Activated T-cell treated with anti-CD3 and anti-CD28 coated beads, Interleukin-2, amount 50 U/mL, for 4 hours (primary cell): ENCODE measurements at places on chromosomes 6 and 20.

DNA sequence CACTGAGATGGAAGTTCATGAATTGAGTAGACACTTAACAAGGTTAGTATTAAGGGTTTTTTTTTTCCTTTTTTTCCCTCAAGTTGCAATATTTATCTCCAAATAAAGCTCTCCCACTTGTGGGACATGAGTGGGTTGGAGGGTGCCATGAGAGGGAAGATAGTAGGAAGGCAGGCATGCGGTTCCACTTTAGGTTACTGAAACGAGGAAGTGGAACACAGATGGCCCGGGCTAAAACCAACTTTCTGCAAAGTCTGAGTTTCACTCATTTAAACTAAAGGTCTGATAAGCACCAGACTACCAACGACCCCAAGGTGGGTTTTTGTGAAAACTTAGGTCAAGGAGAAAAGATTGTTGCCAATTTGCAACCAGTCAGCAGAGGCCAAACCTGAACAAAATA lies 42.2 kb downstream of the TBC1D7 start:
- no peak for DNase-seq

GRCh38 chr6:24481449-24481848 lies 7.9 kb downstream of the GPLD1 start:
- DNase-seq, result no peak

DNA sequence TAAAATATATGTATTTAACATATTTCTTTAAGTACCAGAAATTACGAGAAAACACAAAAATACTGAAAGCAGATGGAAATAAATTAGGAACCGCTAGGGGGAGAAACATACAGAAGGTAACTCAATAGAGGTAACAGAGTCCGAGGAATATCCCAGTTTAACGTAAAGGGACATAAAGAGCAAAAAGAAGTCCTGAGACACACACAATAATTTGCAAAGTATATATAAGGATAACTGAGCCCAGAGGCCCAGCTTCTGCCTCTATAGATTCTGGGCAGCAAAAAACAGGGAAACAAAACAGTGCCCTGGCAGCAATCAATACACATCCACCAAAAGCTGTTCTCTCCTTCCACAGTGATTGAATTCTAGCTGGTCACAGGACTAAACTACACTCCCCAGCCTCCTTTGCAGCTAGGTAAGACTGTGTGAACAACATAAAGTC lies 15.1 kb downstream of the TBC1D32 start:
- no peak for DNase-seq

DNA sequence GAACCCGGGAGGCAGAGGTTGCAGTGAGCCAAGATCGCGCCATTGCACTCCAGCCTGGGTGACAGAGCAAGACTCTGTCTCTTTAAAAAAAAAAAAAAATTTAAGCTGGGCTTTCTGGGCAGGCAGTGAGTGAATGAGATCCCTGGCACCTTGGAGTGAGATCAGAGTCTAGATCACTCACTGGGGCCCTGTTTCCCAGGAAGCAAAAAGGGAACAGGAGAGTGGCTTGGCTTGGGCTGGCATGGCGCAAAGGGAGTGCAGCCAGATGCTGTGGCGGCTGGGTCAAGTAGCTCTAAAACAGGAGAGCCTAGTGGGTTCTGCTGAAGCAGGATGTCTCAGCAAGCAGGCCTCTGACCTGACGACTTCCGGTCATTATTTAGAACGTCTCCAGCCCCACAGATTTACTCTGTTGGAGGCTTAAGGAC lies 10.4 kb downstream of the PLCG1 start:
- DNase-seq, result no peak

DNA sequence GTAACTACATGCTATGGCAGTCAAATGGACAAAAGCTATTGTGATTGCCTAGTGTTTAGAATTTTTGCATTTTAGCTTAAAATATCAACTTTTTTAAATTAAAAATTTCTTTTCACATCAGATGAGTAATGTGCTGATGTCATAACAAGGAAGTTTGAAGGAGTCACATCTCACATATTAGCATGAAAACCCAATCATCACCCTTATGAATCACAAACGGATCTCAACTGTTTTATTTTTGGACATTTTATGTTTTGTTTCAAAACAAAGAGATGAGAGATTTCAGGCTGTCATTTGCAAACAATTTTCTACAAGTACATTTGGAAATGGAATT lies 53.6 kb upstream of the TRERF1 start:
- DNase-seq, result no peak

DNA sequence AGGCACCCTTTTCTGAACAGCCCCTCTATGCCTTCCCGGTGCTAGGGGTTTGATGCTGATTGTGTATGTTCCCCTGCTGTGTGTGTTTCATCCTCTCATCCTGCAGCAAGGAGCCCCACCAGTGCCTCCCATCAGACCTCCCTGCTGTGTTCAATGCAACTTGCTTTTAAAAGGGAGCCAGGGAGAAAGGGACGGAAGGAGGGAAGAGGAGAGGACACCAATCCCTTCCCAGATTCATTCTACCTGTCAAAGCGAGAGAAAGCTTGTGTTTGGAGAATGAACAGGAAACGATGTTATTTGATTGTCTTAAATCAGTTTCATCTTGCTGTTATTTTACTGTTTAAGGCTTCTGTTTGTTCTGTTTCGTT lies 259.2 kb downstream of the ADGB start:
- DNase-seq, result no peak

DNA sequence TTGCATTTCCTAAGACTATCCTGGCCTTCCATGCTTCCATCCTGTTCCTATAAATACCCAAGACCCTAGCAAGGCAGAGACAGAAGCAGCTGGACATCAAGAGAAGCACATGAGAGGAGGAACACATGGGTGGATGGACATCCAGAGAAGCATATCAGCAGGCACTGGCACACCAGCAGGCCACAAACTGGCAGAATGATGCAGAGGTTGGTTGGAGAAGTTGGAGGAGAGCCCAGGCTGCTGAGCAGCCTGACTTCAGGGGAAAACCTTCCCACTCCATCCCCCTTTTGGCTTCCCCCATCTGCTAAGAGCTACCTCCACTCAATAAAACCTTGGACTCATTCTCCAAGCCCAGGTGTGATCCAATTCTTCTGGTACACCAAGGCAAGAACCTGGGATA lies 332.5 kb downstream of the FRK start:
- DNase-seq, result no peak

- DNase-seq, result no peak
Measured at GRCh38 chr20:6739406-6739805, 28.1 kb upstream of the BMP2 start.

DNA sequence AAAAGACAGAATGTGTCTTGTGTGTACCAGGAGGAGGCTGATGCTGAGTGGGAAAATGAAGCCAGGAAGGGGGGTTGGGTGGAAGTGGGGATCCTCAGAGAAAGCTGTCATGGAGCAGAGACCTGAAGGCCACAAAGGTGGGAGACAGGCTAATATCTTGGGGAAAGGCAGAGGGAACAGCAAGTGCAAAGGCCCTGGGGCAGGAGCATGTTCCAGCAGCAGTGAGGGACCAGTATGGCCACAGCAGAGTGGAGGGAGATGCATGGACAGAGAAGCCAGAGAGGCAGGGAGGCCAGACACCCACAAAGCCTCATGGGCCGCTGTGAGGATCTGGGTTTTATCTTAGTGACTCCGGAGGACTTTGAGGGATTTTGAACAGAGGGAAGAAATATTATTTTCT lies 254.2 kb upstream of the SULF2 start:
- DNase-seq, result no peak

DNA sequence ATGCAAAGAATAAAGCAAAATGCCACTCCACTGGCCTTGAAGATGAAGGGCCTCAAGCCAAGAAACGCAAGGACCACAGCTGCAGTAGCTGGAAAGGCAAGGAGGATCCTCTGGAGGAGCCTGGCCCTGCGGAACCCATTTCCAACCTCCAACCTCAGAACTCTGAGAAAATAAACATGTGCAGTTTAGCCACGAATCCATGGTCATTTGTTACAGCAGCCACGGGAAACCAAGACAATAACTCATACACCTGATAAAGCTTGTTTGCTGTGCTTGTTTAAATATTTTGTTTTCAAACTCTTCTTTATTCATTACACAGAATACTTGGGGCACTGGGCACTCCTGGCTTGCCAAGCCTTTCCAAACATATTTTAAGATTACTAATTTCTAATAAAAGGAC lies 10.4 kb downstream of the SERPINB6 start:
- DNase-seq, result no peak

DNA sequence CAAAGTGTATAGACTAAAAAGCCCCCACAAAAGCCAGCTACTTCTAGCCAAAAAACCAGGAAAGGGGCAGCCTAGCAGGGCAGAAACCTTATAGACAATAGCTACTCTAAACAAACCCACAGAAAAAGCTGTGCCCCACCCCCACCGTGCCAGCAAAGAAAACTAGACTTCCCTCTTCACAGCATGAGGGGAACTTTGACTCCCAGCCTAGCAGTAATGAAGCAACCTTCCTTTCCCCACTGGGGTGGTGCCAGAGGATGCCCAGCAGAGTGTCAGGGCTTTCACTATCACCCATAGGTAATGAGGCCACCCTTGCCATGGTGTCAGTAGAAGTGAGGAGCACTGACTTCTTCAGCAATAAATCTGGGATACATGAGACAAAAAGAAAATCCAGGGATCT lies 99.0 kb upstream of the LGSN start:
- no peak for DNase-seq

DNA sequence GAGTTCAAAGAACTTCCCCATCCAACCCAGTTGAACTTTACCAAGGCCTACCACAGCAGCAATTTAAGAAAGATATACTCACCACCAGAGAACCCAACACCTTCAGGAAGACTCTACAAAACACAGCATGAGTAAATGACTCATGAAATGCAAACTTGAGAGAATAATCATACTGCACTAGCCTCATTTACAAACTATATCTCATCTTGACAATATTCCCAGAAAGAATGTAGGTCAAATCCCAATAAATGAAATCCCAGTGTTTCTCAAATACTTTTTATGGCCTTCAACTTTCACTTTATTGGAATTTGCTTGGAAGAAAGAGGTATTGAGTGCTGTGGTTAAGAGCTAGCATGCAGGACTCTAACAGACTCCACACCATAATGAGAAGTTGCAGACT lies 60.0 kb downstream of the FYN start:
- no peak for DNase-seq

DNA sequence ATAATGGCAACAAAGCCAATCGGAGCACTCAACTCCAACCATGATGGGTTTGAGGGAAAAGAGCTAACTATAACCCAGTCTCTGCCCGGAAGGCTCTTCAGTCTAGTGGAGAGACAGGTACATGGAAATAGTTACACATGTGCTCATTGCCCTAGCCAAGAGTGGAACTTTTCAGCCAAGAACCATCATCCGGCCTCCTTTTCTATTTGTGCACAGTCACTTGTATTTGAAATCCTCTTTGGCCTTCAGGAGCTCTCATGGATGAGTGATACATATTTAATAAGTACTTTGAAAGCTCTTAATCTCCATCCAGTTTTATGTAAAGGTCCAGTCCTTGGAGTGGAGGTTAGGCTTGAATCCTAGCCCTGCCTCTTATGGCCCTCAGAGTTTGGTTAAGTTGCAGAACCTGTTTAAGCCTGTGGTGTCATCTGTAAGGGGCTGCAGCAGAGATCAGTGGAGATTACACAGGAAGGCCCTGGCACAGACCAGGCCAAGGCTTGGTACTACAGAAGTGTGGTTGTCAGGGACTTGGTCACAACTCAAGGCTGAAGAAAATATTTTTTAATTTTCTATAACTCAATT lies 72.3 kb upstream of the SMLR1 start:
- no peak for DNase-seq

DNA sequence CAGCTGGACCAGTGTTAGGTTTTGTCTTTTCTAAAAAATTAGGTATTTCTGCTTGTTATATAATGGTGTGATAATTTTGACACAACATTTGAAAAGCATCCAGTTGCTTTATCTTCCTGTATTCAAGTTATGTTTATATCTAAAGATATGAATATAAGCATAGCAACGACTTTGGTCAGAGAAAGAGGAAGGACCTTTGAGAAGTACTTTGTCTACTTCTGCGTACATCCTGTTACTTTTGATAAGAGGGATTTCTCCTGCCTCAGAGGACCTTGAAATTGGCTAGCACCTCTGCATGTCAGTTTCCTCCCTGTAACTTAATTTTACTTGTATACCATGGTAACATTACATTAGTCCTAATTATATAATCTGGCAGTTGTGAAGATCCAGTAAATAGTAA lies 24.8 kb downstream of the PHF20 start:
- no peak for DNase-seq

- no peak for DNase-seq
Measured at GRCh38 chr6:57261926-57262325, 39.8 kb upstream of the RAB23 start.

DNA sequence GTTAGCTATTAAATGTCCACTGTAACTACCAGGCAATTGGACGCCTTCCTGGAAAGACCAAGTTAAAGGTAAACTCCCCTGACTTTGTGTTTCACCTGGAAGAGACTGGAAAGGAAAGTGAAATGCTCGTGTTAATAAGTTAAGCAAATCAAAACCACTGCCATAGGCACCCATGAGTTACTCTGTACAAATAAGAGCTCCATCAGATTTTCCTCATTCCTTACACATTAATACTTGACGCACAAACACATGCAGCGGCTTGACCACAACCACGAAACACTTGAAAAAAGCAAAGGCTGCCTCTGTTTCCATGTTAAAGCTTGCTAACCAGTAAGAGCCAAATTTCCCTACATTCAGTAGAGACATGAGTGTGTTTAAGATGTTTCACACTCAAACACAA lies 19.8 kb downstream of the GCM1 start:
- no peak for DNase-seq

GRCh38 chr20:8647961-8648441 lies 420.9 kb upstream of the PLCB4 start:
- DNase-seq, result no peak

GRCh38 chr6:21504790-21505189 lies 88.8 kb upstream of the SOX4 start:
- DNase-seq, result no peak

- no peak for DNase-seq
Measured at GRCh38 chr6:119125576-119125975, 47.1 kb upstream of the FAM184A start.

DNA sequence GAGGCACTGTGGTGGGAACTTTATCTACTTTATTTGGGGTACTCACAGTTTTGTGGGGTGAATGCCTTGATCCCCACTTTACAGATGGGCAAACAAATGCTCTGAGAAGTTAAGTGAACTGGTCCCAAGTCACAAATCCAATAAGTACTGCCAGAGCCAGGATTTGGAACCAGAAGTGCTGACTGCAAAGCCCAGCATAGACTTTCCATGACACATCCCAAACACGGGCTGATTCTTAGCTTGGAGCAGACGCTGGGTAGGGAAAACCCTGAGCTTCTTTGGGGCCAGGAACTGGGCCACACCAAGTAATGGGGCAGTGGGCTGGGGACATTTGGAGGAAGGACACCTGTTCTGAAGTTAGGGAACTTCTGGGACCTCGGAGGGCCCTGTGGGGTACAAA lies 20.3 kb downstream of the RIN2 start:
- no peak for DNase-seq
